ENCODE measurements at places on chromosomes 16 and 17. TPM values are rescaled to one million over a fixed set of nuclear protein-coding genes. Genes with fewer than 3 reads are reported as not detected.

DNA sequence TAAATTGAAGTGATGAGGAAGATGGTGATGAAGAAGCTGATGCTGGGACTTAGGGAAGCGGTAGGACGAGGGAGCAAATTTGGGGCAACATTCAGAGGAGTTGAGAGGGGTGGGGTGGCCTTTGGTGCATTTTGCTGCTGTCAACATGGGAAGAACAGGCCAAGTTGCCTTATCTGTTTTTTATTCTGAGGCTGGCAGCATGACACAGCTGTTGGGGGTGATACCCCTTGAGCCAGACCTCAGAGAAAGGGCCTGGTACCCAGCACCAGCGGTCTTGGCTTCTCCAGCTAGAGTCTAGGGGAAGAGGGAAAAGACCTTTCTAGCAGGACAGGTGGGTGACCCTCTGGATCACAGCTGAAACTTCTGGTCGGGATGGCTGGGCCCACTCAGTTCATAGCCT is 4.6 kb downstream of the IGFBP4 start:
- DNase-seq = no peak
- H3K36me3 ChIP-seq = peaks cover 14% of the 10 kb centered on the region
- peak overlapping the region; percentile 63 for H3K27ac ChIP-seq
- peaks cover 88% of the 10 kb centered on the region for H3K4me1 ChIP-seq
- peak overlapping the region; percentile 84 for H3K4me3 ChIP-seq

Gene NKD1
- 30.7 TPM for total RNA-seq

Gene NBR1
- 93.3 TPM for total RNA-seq

DNA sequence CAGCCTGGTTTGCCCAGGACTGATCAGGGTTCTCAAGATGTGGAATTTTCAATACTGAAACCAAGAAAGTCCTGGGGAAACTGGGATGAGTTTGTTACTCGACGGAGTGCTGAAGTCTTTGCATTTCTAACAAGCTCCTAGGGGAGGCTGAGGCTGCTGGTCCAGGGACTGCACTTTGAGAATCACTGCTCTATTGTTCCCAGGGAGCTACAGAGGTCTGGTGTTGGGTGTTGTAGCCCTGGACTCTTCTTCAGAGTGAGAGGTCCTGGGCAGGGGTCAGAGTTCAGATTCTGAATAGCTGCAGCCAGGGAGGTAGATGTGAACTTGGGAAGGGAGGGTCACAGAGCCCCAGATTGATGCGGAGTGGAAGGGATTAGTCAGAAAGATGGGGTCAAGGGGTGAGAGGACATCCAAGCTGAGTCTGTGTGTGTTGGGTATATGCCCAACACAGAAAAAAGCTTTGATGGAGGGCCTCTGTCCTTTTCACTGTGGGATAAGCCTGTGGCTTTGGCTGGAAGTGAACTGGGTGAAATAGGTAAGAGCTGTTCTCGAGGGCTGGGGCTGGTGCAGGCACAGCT is 14.1 kb downstream of the TMEM238L start:
- no peak overlapping the region for H3K27ac ChIP-seq
- no peaks in the 10 kb centered on the region for H3K36me3 ChIP-seq
- peaks cover 4% of the 10 kb centered on the region for H3K4me1 ChIP-seq
- H3K27me3 ChIP-seq = no peaks in the 10 kb centered on the region

DNA sequence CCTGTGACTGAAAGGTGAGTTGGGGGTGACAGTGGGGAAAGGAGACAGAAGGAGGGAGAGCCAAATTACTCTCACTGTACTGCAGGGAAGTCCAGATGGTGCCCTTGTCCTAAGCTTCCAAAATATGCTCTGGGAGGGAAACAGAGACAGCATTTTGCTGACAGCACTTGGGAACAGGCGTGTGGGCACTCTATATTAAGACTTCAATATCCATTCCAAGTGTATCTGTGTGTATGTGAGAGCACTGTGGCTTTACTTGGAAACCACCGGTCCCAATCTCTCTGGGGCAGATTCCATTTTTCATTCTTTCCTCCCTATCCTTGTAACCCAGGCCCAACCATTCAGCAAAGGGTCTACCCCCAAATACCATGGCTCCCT is 407.3 kb downstream of the UTP18 start:
- H3K27ac ChIP-seq = no peak overlapping the region
- no peaks in the 10 kb centered on the region for H3K27me3 ChIP-seq
- no peak for DNase-seq

DNA sequence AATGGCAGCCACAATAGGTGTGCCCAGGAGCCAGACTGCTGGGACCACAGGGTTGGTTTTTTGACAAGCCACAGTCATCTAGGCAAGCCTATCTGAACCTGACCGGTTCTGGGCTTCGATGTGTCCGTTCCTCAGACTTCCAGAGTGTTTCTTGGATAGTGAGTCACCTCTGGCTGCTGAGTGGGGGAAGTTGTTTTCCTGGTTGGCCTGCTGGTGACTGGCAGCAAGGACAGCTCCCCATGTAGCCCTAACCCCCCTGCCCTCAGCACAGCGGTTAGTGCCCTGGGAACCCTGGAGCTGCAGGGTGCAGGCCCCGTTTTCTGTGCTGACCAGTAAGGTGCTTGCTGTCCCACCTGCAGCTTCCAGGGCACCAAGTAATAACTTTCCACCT is 65.5 kb downstream of the PLD6 start:
- H3K36me3 ChIP-seq = peaks cover 100% of the 10 kb centered on the region
- H3K27me3 ChIP-seq = no peaks in the 10 kb centered on the region
- peaks cover 9% of the 10 kb centered on the region for H3K4me1 ChIP-seq
- no peak for DNase-seq

DNA sequence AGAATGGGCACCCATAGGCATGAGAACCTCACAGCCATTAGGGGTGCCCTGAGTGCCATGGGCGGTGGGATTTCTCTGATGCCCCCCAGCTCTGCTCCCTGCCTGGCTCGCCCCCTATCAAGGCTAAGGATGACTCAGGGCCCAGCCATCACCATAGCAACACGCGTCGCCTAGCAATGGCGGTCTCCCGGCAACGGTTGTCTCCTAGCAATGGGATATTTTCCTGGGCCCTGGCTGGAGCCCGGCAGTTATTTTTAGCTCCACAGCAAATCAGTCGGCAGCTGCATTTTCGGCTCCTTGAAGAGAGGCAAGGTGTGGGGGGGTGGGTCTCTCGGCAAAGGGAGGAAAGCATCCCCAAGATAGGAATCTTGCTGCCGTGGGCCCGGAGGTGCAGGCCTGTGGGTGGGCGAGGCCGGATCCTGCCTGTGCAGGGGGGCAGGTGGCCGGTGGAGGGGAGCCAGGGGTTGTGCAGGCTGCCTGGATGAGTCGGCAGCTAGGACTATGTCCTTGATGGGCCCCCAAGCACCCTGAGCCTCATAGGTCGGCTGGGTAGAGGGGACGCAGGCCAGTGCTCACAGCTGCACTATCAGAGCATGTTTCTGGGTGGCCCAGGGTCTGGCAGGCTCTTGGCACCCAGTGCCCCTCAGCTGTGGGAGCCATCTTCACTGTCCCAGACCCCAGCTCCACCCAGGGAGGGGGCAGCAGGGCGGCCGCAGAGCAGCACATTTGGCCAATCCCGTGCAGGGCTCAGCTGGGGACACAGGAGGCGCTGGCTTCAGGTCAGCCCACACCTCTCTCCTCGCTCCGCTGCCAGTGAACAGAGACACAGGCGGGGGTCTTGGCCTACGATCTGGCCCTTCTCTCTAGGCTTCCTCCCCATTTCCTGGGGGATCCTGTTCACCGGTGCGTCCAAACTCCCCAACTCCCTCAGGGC is 4.2 kb upstream of the FBXL16 start:
- H3K36me3 ChIP-seq = no peaks in the 10 kb centered on the region
- no peak overlapping the region for H3K4me3 ChIP-seq
- H3K27me3 ChIP-seq = peaks cover 71% of the 10 kb centered on the region
- H3K4me1 ChIP-seq = peaks cover 11% of the 10 kb centered on the region
- no peak for DNase-seq
- H3K27ac ChIP-seq = no peak overlapping the region

DNA sequence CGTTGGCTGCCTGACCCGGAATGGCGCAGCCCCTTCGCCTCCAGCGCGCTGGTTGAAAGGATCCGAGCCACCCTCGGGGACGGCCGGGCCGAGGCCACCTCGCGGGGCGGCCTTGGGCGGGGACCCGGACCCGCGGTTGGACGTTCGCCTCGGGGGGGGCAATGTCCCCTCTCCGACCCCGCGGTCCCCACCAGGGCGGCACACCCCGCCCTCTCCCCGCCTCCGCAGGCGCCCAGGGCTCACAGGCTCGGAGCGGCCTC is 1.0 kb upstream of the SOX8 start:
- no peak for DNase-seq
- H3K4me1 ChIP-seq = peaks cover 14% of the 10 kb centered on the region
- H3K27me3 ChIP-seq = peaks cover 51% of the 10 kb centered on the region
- H3K4me3 ChIP-seq = peak overlapping the region; percentile 55

Gene HS3ST4
- 0.18 TPM for total RNA-seq

GRCh38 chr16:56993204-56993603 is 3.8 kb downstream of the NLRC5 start:
- no peak for DNase-seq
- no peak overlapping the region for H3K27ac ChIP-seq
- H3K4me1 ChIP-seq = peaks cover 44% of the 10 kb centered on the region
- H3K4me3 ChIP-seq = no peak overlapping the region

GRCh38 chr17:41589301-41589700 is 2.6 kb upstream of the KRT14 start:
- no peak overlapping the region for H3K4me3 ChIP-seq
- no peaks in the 10 kb centered on the region for H3K36me3 ChIP-seq
- no peak for DNase-seq
- no peaks in the 10 kb centered on the region for H3K4me1 ChIP-seq
- peaks cover 5% of the 10 kb centered on the region for H3K27me3 ChIP-seq

GRCh38 chr16:55868137-55868536 is 7.0 kb downstream of the CES5A start:
- no peak for DNase-seq
- no peak overlapping the region for H3K4me3 ChIP-seq
- H3K36me3 ChIP-seq = no peaks in the 10 kb centered on the region
- no peaks in the 10 kb centered on the region for H3K27me3 ChIP-seq
- H3K4me1 ChIP-seq = no peaks in the 10 kb centered on the region
- no peak overlapping the region for H3K27ac ChIP-seq

GRCh38 chr17:45851022-45851421 is 6.3 kb downstream of the SPPL2C start:
- H3K36me3 ChIP-seq = no peaks in the 10 kb centered on the region
- no peak overlapping the region for H3K27ac ChIP-seq
- H3K4me1 ChIP-seq = no peaks in the 10 kb centered on the region
- peaks cover 39% of the 10 kb centered on the region for H3K27me3 ChIP-seq
- H3K4me3 ChIP-seq = no peak overlapping the region

- H3K27me3 ChIP-seq = no peaks in the 10 kb centered on the region
- no peaks in the 10 kb centered on the region for H3K4me1 ChIP-seq
- H3K27ac ChIP-seq = no peak overlapping the region
- DNase-seq = no peak
- no peak overlapping the region for H3K4me3 ChIP-seq
Observed at GRCh38 chr17:57170866-57171265, 85.5 kb upstream of the MSI2 start.
